ENCODE measurements at places on chromosomes 13 and 19.
A peak's percentile ranks its signal among the peaks of the same experiment; 100 is the strongest.

DNA sequence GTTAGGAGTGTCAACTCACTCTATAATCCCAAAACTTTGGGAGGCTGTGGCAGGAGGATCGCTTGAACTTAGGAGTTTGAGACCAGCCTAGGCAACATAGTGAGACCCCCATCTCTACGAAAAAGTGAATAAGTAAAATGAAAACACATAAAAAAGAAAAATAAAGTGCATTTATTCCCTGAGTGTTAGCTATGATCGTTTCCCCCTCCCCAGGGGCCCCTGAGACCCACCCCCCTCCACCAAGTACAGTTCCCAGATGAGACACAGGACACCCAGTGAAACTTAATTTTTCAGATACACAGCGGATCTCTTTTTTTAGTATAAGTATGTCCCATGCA, 28.6 kb upstream of the NANOS3 start:
- no peak for DNase-seq

DNA sequence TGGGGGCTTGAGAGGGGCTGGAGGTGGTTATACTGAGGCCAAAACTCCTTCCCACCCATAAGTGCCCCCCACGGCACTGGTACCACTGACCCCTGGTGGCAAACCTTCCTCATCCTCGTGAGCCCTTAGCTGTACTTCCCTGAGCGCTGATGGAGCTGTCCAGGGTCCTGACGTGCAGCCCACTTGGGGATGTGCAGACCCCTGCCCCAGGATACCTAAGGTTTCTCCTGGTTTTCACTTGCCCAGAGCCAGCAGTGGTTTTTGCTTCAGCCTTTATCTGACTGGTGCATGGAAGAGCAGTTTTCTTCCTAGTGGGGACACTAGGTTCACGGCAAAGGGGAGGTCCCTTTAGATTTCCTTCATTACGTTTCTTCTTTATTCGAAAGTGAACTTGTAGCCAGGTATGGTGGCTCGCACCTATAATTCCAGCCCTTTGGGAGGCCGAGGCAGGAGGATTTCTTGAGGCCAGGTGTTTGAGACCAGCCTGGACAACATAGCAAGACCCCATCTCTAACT, 28.7 kb upstream of the KCTD15 start:
- peak; percentile 84 for DNase-seq

GRCh38 chr13:103436057-103436654, 369.9 kb upstream of the SLC10A2 start:
- DNase-seq = peak; percentile 40

GRCh38 chr13:41552031-41552430, 94.7 kb downstream of the RGCC start:
- no peak for DNase-seq

DNA sequence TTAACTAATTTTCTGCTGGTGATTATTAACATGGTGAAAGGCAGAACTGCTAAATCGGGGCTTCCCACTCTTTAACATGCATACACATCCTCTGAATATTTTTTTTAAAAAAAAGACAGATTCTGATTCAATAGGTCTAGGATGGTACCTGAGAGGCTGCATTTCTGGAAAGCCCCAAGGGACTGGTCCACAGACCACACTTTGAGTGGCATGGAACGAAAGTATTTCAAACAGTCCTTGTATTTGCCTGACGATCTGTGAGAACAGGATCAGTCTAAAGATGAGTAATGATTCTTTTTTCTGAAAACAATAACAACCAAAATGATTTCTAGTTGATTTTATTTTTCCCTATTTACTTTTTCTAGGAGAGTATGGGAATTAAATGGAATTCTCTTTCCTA, 16.7 kb upstream of the SPART start:
- DNase-seq = no peak

GRCh38 chr13:60944016-60944415, 471.6 kb downstream of the PCDH20 start:
- no peak for DNase-seq

DNA sequence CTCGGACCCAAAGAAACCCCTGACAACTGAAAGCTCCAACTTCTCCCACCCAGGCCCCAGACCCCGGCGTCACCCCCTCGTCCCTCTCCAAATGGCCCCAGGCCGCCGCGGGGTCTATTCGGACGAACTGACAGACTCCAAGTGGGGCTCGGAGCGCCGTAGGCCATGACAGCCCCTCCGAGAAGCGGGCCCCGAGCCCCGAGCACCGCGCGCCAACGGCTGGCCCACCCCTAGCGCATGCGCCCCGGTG, 360 bp downstream of the DDX39A start:
- no peak for DNase-seq

- DNase-seq = no peak
Measured at GRCh38 chr19:31817971-31818797, 468.9 kb upstream of the TSHZ3 start.

DNA sequence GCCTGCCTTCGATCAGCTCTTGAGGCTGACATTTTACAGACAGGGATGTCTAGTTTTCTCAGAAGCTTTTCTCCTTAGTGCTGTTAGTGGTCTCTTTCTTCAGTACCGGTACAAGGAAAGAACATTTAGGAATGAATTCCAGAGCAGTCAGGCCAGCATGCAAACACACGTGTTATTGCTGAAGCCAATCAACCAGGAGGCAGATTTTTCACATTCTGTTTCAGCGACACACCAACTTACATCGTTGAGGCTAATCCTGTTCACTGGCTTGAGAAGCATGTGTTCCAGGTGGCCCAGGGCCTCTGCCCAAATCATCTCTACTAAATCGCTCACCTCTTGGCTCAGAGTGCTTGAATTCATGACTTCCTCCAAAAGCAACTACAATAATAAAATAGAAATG, 19.2 kb downstream of the PARP4 start:
- no peak for DNase-seq

DNA sequence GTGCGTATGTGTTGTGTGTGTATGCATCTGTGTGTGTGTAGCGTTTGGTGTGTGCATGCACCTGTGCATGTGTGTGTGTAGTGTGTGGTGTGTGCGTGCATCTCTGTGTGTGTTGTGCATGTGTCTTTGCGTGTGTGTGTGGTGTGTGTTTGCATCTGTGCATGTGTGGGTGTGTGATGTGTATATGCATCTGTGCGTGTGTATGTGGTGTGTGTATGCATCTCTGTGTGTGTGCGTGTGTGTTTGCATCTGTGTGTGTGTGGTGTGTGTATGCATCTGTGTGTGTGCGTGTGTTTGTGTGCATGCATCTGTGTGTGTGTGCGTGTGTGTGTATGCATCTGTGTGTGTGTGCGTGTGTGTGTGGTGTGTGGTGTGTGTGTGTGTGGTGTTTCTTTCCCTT, 20.6 kb downstream of the CELF5 start:
- no peak for DNase-seq

DNA sequence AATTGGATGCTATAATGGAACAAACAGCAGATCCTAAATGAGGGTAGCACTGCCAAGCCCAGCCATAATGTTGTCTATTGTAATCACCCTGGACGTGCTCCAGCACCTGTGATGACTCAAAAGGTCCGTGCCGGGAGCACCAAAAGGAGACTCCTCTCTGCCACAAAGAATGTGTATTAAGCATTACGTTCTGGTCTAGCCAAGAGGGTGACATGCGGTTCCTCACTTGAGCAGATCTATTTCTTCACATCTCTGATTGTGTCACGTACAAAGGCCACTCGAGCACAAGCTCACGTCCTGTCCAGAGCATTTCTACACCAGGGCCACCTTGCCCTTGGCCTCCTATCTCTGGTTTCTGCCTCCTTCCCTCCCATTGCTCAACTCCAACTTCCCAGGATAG, 219.9 kb upstream of the IRS2 start:
- DNase-seq = no peak

DNA sequence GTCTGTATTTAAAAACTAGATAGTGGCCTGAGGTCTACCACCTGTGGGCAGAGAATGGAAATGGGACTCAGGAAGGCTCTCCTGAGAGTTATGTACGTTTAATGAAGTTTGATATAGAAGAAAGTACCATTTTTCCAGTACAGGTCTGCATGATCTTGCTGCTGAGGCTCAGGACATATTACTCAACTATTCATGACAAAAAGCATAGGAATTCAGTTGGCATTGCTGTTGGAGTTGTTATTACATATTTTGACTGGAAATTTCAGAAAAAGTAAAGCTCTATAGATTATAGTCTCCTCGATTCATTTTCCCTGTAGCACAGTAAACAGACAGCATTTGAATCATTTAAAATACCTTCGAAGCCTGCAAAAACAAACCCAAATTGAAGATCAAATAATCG, 469.8 kb downstream of the DCT start:
- DNase-seq = no peak

GRCh38 chr13:57123681-57124080, 17.0 kb upstream of the PRR20A start:
- no peak for DNase-seq

- peak; percentile 34 for DNase-seq
Measured at GRCh38 chr13:91659256-91660075, 261.0 kb downstream of the GPC5 start.

GRCh38 chr13:24050796-24051715, 109.5 kb upstream of the SPATA13 start:
- DNase-seq = peak; percentile 22

GRCh38 chr13:50684366-50684765, 159.1 kb downstream of the DLEU7 start:
- DNase-seq = no peak

GRCh38 chr19:8578642-8579265, 1.5 kb upstream of the MYO1F start:
- DNase-seq = peak; percentile 75

DNA sequence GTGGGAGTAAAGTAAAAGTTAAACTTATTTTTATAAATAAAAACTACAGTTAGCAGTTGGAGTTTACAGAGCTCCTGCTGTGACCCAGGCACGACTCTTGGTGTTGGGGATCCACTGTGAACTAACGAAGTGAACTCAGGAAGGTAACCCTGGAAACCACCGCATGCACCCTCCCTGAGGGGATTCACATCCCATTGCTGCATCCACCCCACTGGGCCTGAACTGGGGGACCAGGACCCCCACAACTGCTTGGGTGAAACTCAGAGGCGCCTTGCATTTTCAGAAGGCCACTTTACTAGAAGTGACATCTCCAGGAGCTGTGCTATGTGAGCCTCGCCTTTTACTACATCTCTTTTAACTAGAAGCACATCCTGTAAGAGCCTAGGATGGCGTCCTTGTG, 166.4 kb downstream of the TEX29 start:
- no peak for DNase-seq

DNA sequence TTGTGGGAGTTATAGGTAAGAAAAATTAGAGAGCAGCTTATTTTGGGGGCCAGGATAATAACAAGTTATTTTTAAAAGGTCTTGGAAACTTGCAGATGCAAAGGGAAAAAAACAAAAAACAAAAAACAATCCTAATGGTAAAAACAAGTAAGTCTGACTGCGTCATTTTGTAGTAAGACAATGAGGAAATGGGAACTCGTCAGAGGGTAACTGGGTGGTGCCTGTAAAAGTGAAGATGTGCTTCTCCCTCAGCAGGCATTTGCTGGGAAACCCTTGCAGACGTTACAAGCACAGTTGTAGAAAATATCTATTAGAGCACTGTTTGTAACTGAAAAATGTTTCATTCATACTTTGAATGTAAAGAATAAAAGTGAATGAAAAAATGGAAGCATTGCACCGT, 2.2 kb upstream of the TNFSF13B start:
- no peak for DNase-seq

DNA sequence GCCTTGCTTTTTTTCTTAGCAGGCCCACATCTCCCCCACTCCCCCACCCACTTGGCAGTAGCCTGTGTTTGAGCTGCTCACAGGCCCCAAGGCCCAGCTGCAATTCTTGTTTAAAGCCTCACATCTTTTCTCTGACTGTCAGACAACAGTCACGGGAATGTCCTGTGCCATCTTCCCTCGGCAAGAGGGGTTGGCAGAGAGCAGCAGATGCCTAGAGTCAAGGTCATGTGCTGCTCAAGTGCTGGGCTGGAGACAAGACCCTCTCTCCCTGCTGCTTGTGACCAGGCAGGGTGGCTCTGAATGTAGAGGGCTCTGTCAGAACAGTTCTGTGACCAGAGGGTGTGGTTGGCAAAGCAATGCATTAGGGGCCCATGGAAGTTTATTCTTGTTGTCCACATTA, 47.4 kb downstream of the BBC3 start:
- DNase-seq = no peak

DNA sequence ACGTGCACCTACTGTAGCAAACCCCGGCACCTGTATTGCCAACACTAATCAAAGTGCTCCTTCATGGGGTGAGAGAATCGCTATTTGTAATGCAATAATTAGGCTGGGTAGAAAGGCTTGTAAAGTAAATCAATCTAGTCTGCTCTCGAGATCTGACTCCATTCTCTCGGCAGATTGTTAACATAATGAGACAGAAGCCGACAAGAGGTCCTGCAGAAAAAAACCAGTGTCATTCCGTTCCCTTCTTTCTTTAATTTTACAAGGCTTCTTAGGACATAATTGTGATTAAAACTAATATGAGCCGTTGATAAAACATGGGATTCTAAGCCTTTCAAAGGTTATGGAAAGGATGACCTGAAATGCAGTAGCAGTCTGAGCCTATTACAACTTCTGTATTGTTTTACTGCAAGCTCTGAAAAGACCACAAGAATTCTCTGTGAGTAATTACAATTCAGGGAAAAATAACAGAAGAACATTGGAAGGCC, 530.0 kb downstream of the PCDH9 start:
- DNase-seq = no peak

DNA sequence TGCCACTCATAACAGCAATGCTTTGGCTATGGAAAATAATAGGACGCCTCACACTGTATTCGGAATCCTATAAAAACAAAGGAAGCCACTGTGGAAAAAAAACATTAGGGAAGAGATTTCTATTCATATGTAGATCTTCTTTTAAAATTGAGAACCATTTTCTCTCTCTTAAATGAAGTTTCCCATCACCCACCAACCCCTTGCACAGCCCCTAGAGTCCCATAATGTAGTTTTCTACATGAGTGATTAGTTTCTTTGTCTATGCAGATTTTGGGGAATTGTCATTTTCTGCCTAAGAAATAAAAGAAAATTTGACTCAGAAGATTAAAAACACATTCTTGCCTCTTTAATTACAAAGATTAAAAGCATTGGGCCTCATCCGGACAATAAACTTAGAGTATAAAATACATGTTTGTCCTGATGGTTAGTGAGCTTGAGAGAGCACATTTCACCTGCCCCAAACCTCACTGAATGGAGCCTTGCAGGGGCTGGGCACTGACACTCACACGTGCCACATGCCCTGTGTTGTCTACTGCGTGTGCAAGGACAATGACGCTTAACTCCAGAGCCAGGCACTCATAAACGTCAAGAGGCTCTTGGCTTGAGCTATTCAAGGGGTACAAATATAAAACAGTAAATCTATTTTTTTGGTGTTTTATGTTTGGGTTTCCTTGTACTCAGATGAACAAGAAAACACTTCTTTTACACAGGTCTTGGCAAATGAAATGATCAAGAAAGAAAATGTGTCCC, 40.0 kb upstream of the KL start:
- no peak for DNase-seq

GRCh38 chr13:90281709-90282108, 1065.8 kb upstream of the MIR17HG start:
- no peak for DNase-seq

GRCh38 chr13:34748073-34748472, 194.0 kb upstream of the NBEA start:
- DNase-seq = no peak

DNA sequence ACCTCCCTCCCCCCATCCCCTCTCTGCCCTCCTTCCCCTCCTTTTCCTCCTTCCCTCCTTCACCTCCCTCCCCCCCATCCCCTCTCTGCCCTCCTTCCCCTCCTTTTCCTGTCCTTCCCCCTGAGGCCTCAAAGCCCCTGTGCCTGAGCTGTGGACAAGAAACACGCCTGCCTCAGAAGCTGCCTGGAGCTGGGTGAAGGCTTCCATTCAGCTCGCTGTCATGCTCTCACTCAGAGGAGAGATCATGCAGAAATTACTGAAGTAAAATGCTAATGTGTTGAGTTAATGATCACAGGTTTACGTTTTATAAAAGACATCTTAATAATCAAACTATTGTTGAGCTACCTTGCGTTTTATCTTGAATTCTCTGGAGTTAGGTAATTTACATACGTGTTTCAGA, 114.5 kb downstream of the ATP11A start:
- no peak for DNase-seq

All from mesendoderm (in vitro differentiated cells).